Upper lobe of right lung (tissue), 1 donor: ENCODE measurements at places on chromosomes 5 and 9. TPM values are rescaled to one million over a fixed set of nuclear protein-coding genes. Genes with fewer than 3 reads are reported as not detected.

DNA sequence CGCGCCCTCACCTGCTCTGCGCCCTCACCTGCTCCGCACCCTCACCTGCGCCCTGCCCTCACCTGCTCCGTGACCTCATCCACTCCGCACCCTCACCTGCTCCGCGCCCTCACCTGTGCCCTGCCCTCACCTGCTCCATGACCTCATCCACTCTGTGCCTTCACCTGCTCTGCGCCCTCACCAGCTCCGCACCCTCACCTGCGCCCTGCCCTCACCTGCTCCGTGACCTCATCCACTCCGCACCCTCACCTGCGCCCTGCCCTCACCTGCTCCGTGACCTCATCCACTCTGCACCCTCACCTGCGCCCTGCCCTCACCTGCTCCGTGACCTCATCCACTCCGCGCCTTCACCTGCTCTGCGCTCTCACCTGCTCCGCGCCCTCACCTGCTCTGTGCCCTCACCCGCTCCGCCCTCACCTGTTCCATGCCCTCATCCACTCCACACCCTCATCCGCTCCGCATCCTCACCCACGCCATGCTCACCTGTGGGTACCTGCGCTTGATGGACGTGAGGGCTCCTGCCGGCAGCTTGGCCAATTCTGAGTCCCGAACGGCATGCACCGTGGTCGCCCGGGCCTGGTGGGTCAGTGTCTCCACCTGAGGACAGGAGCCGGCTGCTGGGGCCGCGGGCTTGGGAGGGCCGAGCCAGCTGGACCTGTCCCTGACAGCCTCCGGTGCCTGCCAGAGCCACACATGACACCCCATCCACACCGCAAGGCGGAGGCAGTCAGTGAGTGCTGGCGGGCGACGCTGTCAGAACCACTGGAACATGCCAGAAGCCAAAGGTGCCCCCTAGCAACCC lies 35.6 kb upstream of the NSMF start:
- no peaks in the 10 kb centered on the region for H3K36me3 ChIP-seq
- H3K4me1 ChIP-seq, result no peaks in the 10 kb centered on the region
- DNase-seq, result no peak
- no peaks in the 10 kb centered on the region for H3K27me3 ChIP-seq

DNA sequence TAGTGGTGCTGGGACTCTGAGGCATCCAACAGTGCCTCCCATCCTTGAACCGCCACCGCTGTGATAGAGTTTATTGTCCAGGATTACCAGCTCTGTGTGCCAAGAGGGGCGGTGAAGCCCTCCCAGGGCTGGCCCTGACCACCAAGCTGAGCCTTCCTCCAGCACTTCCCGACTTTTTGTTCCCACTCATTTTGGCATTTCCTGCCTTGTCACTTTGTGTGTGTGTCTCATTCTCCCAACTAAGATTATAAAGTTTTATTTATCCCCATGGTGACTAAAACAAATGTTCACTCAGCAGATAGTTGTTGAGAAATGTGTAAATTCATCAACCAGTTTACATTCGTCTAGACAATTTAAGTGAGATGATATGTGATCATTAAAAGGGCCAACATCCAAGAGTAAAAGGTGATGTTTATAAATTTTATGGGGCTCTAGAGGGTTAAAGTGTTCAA lies 2.5 kb downstream of the F2R start:
- no peaks in the 10 kb centered on the region for H3K36me3 ChIP-seq
- peak overlapping the region; percentile 59 for H3K4me3 ChIP-seq
- H3K27ac ChIP-seq, result no peak overlapping the region
- peaks cover 24% of the 10 kb centered on the region for H3K4me1 ChIP-seq

DNA sequence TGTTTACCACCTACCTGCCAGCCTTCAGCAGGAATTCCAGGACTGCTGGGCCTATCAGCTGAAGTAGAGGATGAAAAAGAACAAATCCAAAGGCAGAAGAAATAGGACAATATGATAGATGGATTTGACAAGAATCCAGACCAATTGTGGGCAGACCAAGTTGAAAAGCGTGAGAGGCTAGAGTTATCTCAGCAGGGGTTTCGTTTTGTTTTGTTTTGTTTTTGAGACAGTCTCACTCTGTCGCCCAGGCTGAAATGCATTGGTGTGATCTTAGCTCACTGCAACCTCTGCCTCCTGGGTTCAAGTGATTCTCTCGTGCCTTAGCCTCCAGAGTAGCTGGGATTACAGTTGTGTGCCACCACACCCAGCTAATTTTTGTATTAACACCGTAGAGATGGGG lies 113.2 kb downstream of the PALM2AKAP2 start:
- H3K36me3 ChIP-seq, result no peaks in the 10 kb centered on the region
- peaks cover 2% of the 10 kb centered on the region for H3K4me1 ChIP-seq
- no peak overlapping the region for H3K4me3 ChIP-seq
- no peaks in the 10 kb centered on the region for H3K27me3 ChIP-seq
- DNase-seq, result no peak

DNA sequence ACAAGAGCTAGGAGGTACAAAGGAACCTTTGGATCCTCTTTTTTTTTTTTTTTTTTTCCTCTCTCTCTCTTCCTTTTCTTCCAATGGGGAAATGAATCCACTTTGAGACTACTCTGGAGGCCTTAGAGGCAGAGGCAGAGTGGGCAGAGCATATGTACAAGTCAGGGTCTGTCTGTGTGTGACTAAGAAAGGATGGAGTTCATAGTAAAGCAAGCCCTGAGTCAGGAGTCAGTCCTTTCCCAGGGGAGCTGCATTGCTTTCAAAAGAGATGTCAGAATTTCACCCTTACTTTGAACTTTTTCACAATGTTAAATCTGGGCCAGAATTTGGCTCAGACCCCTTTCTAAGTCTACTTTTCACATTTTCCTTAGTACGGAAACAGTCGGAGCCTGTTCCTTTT lies 792.4 kb upstream of the C9orf72 start:
- H3K27me3 ChIP-seq, result no peaks in the 10 kb centered on the region
- no peak overlapping the region for H3K27ac ChIP-seq
- no peak overlapping the region for H3K4me3 ChIP-seq
- no peaks in the 10 kb centered on the region for H3K4me1 ChIP-seq

Gene C5
- total RNA-seq, result 37.8 TPM

DNA sequence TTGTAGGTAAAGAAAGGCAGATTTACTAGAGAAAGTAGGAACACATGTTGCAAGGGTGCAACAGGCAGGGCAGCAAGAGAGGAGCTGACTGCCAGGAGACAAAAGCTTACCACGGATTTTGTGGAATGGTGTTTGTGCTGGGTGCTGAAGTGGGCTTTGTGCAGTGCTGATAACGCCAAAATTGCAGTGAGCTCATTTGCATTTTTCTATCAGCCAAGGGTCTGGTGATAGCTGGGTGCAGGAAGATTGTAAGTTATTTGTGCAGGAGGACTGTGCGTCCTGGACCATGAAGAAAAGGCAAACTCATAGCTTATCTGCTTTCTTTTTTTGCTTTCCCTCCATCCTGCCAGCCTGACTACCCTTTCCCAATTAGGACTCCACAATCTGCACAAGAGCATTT lies 13.6 kb downstream of the CTSL start:
- no peak for DNase-seq
- H3K4me3 ChIP-seq, result no peak overlapping the region
- H3K27me3 ChIP-seq, result no peaks in the 10 kb centered on the region
- H3K4me1 ChIP-seq, result no peaks in the 10 kb centered on the region

DNA sequence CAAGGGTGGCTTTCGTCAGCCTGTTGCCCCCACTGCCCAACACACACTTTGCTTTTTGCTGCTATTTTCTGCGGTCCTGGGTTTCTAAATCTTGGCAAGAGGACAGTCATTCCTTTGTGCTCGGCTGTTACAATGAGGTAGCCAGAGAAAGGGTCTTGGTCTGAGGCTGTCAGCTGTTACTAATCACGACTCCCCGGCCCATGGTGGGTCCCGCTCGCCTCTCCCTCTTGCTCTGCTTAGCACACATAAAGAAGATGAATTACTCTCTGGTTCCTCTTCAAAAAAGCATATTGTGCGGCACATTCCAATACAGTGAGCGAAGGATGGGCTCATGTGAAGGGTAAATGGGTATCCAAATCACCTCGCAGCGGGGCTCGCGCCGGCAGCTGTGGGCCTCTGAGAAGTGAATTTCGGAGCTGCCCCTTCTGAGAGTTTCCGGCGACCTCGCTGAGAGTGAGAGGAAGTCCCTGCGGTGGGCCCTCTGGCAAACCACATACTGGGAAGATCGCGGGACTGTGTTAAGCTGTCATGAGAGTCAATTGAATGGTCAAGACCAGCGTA lies 56.0 kb downstream of the SLC1A3 start:
- H3K4me3 ChIP-seq, result no peak overlapping the region
- H3K27ac ChIP-seq, result no peak overlapping the region

DNA sequence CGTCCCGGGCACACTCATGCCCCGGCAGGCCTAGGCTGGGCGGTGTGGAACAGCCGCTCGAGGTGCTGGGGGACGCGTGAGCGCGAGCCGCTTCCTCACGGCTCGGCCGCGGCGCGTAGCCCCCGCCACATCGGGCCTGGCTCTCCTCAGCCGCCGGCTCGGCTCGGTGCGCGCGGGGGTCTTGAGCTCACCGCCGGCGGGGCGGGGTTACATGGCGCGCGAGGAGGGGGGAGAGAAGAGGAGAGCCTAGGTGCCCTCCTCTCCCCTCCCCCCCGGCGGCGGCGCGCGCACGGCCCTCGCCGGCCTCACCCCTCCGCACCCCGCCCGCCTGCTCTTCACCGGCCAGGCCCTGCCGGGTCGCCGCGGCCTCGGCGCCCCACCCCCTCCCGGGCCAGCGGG lies 7.7 kb downstream of the RANBP6 start:
- H3K27me3 ChIP-seq, result no peaks in the 10 kb centered on the region
- peaks cover 35% of the 10 kb centered on the region for H3K4me1 ChIP-seq
- peak; percentile 91 for DNase-seq
- peaks cover 11% of the 10 kb centered on the region for H3K36me3 ChIP-seq

Gene LAMC3
- 28.5 TPM for total RNA-seq

Gene ZDHHC11
- 12.6 TPM for total RNA-seq

GRCh38 chr5:58363461-58364249 lies 96.2 kb downstream of the PLK2 start:
- H3K36me3 ChIP-seq, result no peaks in the 10 kb centered on the region
- no peak for DNase-seq
- H3K4me3 ChIP-seq, result no peak overlapping the region

GRCh38 chr5:99765011-99765410 lies 770.2 kb upstream of the FAM174A start:
- no peak overlapping the region for H3K4me3 ChIP-seq
- no peaks in the 10 kb centered on the region for H3K36me3 ChIP-seq
- H3K27ac ChIP-seq, result no peak overlapping the region
- DNase-seq, result no peak

Gene BAAT
- total RNA-seq, result 1.0 TPM

- DNase-seq, result no peak
- H3K36me3 ChIP-seq, result no peaks in the 10 kb centered on the region
- peaks cover 5% of the 10 kb centered on the region for H3K27me3 ChIP-seq
- H3K4me1 ChIP-seq, result no peaks in the 10 kb centered on the region
- no peak overlapping the region for H3K27ac ChIP-seq
Measured at GRCh38 chr5:149702934-149703646, 27.0 kb upstream of the PPARGC1B start.

GRCh38 chr5:80234116-80234948 lies 21.5 kb downstream of the SERINC5 start:
- H3K27me3 ChIP-seq, result no peaks in the 10 kb centered on the region
- no peak overlapping the region for H3K4me3 ChIP-seq
- no peak overlapping the region for H3K27ac ChIP-seq
- no peaks in the 10 kb centered on the region for H3K36me3 ChIP-seq
- peaks cover 10% of the 10 kb centered on the region for H3K4me1 ChIP-seq

DNA sequence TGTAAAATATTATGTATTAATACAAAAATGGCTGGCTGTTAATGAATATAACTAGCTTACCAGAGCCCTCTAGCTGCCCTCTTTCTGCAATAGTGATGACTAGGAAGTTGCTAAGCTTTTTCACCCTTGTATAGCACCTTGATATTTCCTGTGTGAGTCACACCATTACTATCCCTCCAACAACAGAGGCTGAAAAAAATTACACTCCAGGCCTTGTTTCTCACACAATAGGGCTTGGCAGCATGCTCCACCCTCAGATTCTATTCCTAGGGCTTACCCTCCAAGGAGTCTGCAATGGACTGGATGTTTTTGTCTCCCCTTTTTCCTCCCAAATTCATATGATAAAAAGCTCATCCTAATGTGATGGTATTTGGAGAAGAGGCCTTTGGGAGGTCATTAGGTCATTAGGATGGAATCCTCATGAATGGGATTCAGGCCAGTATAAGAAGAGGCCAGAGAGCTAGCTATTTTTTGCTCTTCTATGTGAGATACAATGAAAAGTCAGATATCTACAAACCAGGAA lies 184.6 kb upstream of the MAP1B start:
- no peak overlapping the region for H3K4me3 ChIP-seq
- no peaks in the 10 kb centered on the region for H3K36me3 ChIP-seq
- no peak for DNase-seq
- H3K27me3 ChIP-seq, result no peaks in the 10 kb centered on the region
- no peak overlapping the region for H3K27ac ChIP-seq
- H3K4me1 ChIP-seq, result peaks cover 8% of the 10 kb centered on the region

DNA sequence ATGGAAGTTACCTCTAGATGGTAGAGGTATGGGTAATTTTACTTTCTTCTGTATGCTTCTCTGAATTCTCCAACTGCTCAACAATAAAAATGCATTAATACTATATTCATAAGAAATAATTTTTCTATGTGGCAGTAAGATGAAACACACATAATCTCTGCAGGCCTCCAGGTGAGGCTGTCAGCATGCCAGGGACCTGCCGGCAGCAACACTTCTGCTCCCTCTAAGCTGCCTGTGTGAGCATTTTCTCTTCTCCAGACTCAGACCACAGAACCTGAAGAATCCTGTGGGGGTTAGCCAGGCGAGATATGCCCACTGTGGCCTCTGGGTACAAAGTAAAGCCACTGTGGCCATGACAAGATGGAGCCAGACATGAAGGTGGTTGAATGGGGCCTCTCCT lies 316.3 kb downstream of the EBF1 start:
- no peaks in the 10 kb centered on the region for H3K36me3 ChIP-seq
- H3K4me1 ChIP-seq, result no peaks in the 10 kb centered on the region
- no peak overlapping the region for H3K4me3 ChIP-seq
- no peak for DNase-seq

DNA sequence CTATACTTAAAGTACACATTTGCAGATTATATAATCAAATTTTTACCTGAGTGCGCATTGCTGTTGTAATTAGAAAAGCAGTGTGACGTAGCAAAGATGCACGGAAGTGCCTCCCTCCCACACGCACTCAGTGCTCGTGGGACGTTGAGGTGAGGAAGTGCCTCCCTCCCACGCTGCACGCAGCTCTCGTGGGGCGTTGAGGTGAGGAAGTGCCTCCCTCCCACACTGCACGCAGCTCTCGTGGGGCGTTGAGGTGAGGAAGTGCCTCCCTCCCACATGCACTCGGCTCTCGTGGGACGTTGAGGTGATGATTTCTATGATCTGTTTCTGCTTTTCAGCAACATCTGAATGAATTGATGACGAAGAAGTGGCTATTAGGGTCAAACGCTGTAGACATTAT lies 21.0 kb downstream of the EXOC3 start:
- no peaks in the 10 kb centered on the region for H3K4me1 ChIP-seq
- H3K4me3 ChIP-seq, result no peak overlapping the region
- H3K27ac ChIP-seq, result no peak overlapping the region
- H3K36me3 ChIP-seq, result peaks cover 77% of the 10 kb centered on the region
- DNase-seq, result peak; percentile 79

GRCh38 chr5:22473886-22474285 lies 379.3 kb downstream of the CDH12 start:
- no peak for DNase-seq
- H3K27ac ChIP-seq, result no peak overlapping the region
- H3K4me1 ChIP-seq, result no peaks in the 10 kb centered on the region
- no peaks in the 10 kb centered on the region for H3K27me3 ChIP-seq
- no peak overlapping the region for H3K4me3 ChIP-seq
- no peaks in the 10 kb centered on the region for H3K36me3 ChIP-seq

Gene LCN15
- not detected for total RNA-seq
